ENCODE measurements at places on chromosomes 5 and 9.

DNA sequence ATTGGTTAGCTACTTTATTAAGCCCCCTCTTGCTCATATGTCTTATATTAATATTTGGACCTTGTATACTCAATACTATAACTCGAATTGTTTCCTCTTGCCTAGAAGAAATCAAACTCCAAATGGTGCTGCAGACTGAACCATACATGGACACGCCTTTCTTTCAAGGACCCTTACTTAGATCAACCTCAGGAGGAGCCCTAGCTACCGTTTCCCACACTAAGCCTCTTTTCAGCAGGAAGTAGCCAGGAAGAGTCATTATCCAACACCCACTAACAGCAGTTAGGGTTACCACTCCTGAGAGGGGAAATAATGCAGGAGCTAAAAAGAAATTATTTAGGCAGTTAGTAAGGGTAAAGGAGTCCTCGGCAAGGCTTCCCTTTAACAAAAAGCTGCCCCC is 243.8 kb upstream of the PUM3 start:
- DNase-seq = no peak

DNA sequence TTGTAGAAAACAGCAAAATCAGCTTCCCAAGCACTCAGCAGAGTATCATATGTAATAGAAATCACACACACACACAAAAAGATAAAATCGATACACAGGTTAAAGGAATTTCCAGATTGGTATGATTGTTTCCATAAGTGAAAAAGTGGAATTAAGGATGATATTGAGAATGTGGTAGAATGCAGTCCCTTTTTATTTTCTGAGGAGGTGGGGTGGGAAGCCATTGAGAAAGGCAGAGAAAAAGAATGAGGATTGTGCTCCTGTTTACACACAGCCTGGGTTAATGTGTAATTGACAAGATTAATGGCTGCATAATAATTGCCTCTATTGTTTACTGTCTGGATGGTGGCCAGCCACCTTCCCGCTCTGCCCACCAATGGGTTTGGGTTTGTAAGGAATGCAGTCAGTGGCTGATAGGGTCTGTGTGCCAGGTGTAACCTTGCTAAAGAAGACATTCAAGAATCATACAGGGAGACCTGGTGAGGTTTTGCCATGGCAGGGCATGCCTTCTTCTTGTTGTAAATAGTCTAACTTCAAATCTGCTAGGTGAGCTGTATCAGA is 177.2 kb upstream of the MAP3K1 start:
- DNase-seq = no peak

GRCh38 chr5:95284572-95285408 is at the start of gene MCTP1:
Gene MCTP1, minus strand, starts transcription at chr5:95285094.
- DNase-seq = no peak

DNA sequence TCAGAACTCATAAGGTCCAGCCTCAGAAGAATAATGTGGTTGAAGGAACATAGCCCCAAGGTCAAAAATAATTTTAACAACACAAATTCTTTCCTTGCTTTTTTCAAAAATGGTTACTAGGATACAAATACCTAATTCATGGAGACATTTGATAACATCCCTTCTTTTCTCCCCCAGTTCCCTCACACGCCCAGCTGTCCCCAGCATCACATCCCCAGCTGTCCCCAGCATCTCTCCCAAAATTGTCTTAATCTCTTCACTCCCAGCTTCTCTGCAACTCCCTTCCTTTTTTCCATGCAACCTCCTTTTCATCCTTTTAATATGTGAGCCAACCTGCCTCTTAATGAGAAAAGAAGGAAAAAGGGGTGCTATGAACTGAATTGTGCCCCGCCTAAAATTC is 77.8 kb downstream of the FSTL4 start:
- no peak for DNase-seq

DNA sequence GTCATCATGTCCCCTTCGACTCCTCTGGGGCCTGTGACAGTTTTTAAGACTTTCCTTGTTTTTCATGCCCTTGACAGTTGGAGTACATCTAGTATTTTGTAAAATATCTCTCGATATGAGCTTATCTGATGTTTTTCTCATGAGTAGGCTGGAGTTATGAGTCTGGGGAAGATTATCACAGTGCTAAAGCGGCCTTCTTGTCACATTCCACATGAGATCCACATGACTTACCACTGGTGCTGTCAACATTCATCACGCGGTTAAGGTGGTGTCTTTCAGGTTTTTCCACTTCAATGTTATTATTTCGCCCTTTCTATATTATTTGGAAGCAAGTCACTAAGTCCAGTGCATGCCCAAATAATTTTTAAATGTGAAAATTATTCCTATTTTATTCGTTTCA is 17.1 kb upstream of the CAST start:
- no peak for DNase-seq

All from kidney capillary endothelial cell (primary cell).